ENCODE measurements at places on chromosomes 16 and 17.

GRCh38 chr16:72203401-72203800 lies 31.4 kb upstream of the PMFBP1 start:
- peak; percentile 66 for DNase-seq

DNA sequence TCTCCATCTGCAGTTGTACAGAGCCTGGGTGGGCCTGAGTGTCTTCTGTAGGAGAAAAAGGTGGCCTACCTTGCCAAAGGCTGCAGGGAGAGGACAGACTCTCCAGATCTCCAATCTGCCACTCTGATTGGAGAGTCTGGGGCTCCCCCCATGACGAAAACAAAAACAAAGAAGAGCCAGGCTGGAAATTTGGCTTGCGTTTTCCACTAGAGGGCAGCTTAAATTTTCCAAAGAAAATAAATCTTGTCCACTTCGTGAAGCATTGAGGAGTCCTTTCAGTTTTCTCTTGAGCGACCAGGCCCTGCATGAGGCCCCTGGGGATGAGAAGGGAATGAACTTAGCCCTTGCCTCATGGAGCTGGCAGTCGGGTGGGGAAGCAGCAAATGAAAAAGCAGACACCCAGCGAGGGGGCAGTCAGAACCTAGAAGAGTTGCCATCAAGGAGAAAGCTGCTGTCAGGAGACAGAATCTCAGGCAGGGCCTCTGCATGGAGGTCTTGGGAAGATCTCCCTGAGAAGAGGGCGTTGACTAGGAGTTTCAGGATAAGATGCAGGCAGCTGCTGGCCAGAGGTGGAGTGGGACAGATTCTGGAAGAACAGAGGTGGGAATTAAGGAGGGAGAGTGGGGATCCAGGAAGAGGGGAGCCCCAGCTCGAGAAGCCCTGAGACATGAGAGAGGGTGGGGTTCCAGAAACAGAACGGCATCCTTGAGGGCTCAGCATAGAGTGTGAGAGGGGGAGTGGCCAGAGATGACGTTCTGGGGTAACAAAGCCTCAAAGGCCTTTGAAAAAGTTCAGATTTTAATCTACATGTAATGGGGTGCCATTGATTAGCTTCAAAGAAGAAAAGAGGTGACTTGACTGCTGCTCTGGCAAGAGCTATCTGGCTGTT lies 8.4 kb upstream of the SHCBP1 start:
- DNase-seq = peak; percentile 77

DNA sequence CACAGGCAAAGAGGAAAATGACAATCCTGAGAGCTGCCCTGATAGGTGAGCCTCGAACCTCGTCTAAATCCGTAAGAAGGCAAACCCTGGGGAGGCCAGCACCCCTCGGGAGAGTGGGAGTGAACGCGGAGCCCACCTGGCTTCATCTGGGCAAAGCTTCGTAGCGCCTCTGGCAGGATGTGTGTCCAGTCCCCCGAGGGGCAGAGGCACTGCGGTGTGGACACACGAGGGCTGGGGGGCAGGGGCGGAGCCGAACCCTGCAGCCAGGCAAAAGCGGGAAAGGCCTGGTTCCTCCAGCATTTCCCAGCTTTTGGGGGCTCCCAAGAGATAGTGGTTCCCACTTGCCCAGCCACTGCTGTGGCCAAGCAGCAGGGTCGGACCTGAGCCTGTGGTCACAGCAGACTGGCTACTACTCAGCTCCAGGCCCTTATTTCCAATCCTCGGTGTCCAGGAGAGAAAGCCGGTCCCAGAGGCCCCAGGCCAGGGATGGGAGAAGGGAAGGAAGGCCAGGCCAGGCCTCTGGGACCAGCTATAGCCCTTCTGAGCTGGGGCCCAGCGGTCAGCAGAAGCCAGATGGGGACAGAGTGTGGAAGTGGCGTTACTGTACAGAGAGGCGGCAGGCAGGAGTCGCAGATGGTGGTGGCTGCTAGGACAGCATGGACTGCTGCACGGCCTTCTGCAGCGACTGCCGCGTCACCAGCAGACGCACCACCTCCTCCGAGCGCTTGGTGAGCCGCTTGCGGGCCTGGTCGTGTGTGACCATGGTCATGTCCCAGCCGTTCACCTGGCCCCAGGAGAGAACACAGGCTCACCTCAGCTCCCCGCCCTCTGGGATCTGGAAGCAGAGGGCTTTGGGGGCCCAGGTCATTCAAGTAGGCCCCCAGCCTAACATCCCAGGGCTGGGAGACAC lies 5.0 kb downstream of the TAX1BP3 start:
- no peak for DNase-seq

GRCh38 chr16:84288902-84289301 lies 5.8 kb upstream of the WFDC1 start:
- no peak for DNase-seq

DNA sequence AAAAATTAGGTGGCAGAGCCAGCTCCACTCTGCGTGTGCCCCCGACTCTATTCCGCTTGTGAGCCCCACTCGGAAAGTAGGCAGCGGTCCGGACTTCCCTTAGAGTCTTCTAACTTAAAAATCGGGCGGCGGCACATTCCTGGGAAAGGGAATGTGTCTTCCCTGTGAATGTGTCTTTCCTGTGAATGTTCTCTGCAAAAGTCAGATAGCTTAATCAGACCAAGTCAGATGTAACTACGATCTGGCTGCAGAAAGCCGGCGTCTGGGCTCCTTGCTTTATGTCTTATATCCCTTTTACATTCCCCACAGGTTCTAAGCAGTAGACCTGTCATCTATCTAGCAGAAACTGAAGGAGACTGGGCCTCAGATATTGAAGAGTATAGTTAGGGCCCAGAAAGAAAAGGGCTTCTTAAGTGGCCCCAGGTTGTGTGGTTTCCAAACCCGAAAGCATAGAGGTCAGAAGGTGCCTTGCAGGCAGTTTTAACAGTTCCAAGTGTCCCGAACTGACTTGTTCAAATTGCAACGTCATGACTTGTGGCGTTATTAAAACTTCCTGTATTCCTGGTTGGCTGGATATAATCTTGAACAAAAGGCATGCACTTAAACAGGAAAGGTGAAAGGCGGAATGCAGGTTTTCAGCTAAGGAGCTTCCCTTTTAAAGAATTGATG lies 601 bp downstream of the PHKB start:
- DNase-seq = peak; percentile 63

All from ELR (cell line).